ENCODE measurements at places on chromosomes 13 and 19. TPM values are rescaled to one million over a fixed set of nuclear protein-coding genes. Genes with fewer than 3 reads are reported as not detected.
A peak's percentile ranks its signal among the peaks of the same experiment; 100 is the strongest.

The GGN gene
- total RNA-seq, result 1.0 TPM

The TNNT1 gene
- 121 TPM for total RNA-seq

The GNA15 gene
- total RNA-seq, result not detected

The CCDC70 gene
- not detected for total RNA-seq

The CYP4F8 gene
- total RNA-seq, result not detected

DNA sequence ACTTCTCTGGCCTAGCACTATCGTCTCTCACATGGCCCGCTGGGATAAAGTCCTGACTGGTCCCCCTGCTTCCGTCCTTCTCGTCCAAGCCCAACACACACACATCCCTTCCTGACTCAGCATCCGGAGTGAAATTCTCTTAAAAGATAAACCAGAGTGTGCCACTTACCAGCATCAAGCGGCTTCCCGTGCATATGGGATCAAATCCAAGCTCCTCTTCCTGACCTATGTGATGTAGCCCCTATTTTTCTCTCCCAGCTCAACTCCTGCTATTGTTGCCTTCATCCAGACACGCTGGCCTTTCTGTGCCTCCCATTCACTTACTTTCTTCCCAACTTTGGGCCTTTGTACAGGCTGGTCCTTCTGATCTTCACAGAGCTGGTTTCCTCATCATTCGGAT is 530.4 kb downstream of the DIAPH3 start:
- H3K4me1 ChIP-seq, result peaks cover 47% of the 10 kb centered on the region
- no peak for DNase-seq
- H3K27me3 ChIP-seq, result no peaks in the 10 kb centered on the region

DNA sequence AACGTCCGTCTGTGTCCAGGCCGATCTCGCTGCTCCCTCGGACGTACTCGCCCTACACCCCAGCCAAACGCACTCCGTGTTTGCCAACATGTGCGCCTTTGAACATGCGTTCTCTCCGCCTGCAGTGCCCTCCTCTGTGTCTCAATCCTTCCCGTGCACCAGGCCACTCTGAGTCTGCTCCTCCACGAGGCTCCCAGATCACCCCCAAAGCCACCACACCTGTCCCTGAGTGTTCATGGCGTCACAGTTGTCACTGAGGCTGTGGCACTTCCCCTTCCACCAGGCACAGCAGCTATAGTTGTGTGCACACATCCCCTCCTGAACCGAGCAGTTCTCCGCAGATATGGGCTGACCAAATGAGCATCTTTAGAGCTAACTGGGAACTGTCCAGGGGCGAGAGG is 35.6 kb downstream of the RASA3 start:
- no peaks in the 10 kb centered on the region for H3K36me3 ChIP-seq
- H3K4me3 ChIP-seq, result no peak overlapping the region
- H3K27me3 ChIP-seq, result no peaks in the 10 kb centered on the region
- no peak overlapping the region for H3K27ac ChIP-seq
- peaks cover 8% of the 10 kb centered on the region for H3K4me1 ChIP-seq

DNA sequence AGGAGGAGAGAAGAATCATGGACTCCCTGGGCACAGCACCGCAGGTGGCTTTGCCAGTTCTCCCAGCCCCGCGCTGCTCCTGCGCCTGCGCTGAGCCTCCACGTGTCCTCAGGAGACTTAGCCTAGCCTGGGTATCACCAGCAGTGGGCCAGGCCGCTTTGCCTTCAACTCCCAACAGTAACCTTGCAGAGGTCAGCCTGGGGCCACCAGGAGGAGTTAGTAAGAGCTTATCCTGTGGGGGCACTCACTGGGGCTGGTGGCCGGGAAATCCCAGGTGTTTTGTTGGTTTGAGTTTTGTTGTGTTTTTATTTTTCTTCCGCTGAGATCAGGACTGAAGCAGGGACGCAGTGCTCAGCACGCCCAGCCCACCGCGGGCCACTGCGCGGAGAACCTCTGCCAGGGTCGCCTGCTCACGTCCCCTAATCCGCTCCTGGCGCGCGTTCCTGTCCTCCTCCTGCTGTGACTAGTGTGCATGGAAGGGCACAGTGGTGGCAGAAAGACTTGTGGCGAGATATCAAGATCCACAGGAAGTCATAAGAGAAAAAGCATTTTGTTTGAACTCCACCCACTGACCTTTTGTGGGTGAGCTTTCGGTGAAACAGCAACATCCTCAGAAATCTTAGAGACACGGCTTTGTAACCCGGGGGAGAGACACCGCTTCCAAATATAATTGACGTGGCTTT is 207.4 kb upstream of the RFC3 start:
- peaks cover 54% of the 10 kb centered on the region for H3K4me1 ChIP-seq
- no peaks in the 10 kb centered on the region for H3K36me3 ChIP-seq
- DNase-seq, result peak; percentile 58
- no peaks in the 10 kb centered on the region for H3K27me3 ChIP-seq
- H3K4me3 ChIP-seq, result peak overlapping the region; percentile 0

DNA sequence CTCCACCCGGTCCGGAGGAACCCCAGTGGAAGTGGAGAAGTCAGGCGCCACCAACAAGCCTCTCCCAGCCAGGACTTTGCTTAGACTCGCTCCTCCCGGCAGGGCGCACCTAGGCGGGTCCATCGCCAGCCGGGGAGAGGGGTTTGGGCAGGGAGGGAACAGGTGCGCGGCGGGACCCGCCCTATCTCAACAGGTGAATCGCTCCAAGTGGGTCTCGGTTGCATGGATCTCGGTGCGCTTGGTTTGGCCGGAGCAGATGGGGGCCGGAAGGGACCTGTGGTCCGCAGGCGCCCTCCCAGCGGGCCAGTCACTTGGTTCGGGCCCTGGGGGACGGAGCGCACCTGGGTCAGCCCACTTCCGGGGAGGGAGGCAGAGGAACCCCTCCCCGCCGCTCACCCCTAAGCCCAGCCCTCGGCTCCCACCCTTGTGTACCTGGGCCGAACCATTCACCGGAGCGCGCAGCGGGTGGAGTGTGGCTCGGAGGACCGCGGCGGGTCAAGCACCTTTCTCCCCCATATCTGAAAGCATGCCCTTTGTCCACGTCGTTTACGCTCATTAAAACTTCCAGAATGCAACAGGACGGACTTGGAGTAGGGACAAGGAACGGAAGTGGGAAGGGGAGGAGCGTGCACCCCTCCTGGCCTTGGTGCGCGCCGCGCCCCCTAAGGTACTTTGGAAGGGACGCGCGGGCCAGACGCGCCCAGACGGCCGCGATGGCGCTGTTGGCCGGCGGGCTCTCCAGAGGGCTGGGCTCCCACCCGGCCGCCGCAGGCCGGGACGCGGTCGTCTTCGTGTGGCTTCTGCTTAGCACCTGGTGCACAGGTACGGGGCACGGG is at the start of gene LSR:
Gene LSR (plus strand): TSS at position 693 of the 836 bp plus-strand sequence. CDS start 21 bp downstream, at position 714.
- H3K4me3 ChIP-seq, result peak within 1 kb of the TSS; percentile 95
- DNase-seq, result peak; percentile 97
- H3K27me3 ChIP-seq, result no peaks in the 10 kb centered on the region
- no peaks in the 10 kb centered on the region for H3K36me3 ChIP-seq
- peaks cover 8% of the 10 kb centered on the region for H3K4me1 ChIP-seq
- H3K27ac ChIP-seq, result peak within 1 kb of the TSS; percentile 99

- H3K4me3 ChIP-seq, result no peak overlapping the region
- H3K27me3 ChIP-seq, result no peaks in the 10 kb centered on the region
- DNase-seq, result peak; percentile 45
- H3K36me3 ChIP-seq, result no peaks in the 10 kb centered on the region
- no peak overlapping the region for H3K27ac ChIP-seq
These were observed 103.5 kb downstream of the POU4F1 start for GRCh38 chr13:78499802-78500201.

DNA sequence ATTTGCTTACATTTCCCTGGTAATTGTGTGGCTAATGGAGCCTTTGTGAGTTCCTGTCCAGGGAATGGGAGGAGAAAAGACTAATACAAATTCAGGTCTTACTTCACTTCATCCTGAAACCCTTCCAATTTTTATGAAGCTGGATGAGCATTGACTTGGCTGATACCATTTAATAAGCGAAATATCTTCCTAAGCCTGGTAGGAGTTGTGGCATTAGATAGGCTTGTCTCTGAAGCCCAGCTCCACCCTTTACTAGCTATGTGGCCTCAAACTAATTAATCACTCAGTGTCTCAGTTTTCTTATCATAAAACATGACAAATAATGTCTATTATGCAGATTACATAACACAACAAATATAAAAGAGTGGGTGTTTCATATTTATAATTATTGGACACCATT is 106.3 kb downstream of the FGF9 start:
- DNase-seq, result no peak
- H3K4me3 ChIP-seq, result no peak overlapping the region
- H3K27me3 ChIP-seq, result no peaks in the 10 kb centered on the region
- H3K4me1 ChIP-seq, result no peaks in the 10 kb centered on the region
- H3K36me3 ChIP-seq, result no peaks in the 10 kb centered on the region

DNA sequence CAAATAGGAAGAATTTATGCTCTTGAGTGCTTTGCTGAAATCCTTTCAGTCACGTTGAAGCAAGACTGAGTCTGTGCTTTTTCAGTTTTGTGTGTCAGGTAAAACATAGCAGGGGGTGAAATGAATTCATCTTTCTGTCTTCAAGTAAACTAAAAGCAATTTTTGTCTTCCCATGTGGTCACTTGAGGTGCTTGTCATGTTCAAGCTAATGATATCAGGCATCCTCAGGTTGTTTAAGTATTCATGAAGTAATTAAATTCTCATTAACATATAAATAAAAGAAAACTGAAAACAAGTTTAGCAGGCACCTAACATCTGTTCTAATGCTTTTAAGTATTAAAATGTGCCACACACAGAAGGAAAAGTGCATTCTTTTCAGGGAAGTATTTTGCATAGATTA is 2701.3 kb downstream of the PCDH9 start:
- no peak for DNase-seq
- no peaks in the 10 kb centered on the region for H3K36me3 ChIP-seq
- no peak overlapping the region for H3K4me3 ChIP-seq

- H3K27ac ChIP-seq, result no peak overlapping the region
- no peaks in the 10 kb centered on the region for H3K27me3 ChIP-seq
- DNase-seq, result no peak
- H3K4me1 ChIP-seq, result no peaks in the 10 kb centered on the region
- H3K36me3 ChIP-seq, result no peaks in the 10 kb centered on the region
These were observed 224.6 kb upstream of the GPC6 start for GRCh38 chr13:93001866-93002461.

- no peak overlapping the region for H3K27ac ChIP-seq
- no peaks in the 10 kb centered on the region for H3K36me3 ChIP-seq
- H3K4me1 ChIP-seq, result peaks cover 7% of the 10 kb centered on the region
- no peak for DNase-seq
These were observed 343.5 kb downstream of the GPC5 start for GRCh38 chr13:91741925-91742324.

GRCh38 chr19:14519860-14520407 is 1.7 kb upstream of the DNAJB1 start:
- H3K4me3 ChIP-seq, result no peak overlapping the region
- peaks cover 5% of the 10 kb centered on the region for H3K4me1 ChIP-seq
- H3K36me3 ChIP-seq, result no peaks in the 10 kb centered on the region
- DNase-seq, result no peak
- H3K27ac ChIP-seq, result no peak overlapping the region
- no peaks in the 10 kb centered on the region for H3K27me3 ChIP-seq

- no peaks in the 10 kb centered on the region for H3K27me3 ChIP-seq
- DNase-seq, result no peak
- H3K4me1 ChIP-seq, result peaks cover 4% of the 10 kb centered on the region
- no peak overlapping the region for H3K27ac ChIP-seq
- H3K4me3 ChIP-seq, result no peak overlapping the region
- no peaks in the 10 kb centered on the region for H3K36me3 ChIP-seq
These were observed 315.7 kb downstream of the KCTD12 start for GRCh38 chr13:76570510-76570971.

GRCh38 chr13:30466358-30466714 is 600 bp upstream of the HMGB1 start:
- no peaks in the 10 kb centered on the region for H3K27me3 ChIP-seq
- DNase-seq, result peak; percentile 55
- H3K4me3 ChIP-seq, result peak overlapping the region; percentile 98
- peaks cover 19% of the 10 kb centered on the region for H3K4me1 ChIP-seq
- peak overlapping the region; percentile 72 for H3K27ac ChIP-seq

DNA sequence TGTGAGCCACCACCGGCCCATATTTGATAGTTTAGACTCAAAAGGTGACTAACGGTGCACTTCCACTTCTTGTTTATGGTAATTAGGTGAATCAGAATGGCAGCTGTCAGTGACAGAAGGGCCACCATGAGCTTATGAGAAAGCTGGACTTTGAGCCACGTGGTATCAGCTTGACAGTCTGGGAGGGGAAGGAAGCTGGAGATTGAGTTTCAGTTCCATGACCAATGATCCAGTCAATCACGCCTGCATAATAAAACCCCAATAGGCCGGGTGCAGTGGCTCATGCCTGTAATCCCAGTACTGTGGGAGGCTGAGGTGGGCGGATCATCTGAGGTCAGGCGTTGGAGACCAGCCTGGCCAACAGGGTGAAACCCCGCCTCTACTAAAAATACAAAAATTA is 8.2 kb downstream of the EID2B start:
- no peak for DNase-seq
- H3K36me3 ChIP-seq, result no peaks in the 10 kb centered on the region
- H3K27me3 ChIP-seq, result no peaks in the 10 kb centered on the region
- H3K4me1 ChIP-seq, result no peaks in the 10 kb centered on the region

GRCh38 chr13:85287528-85287927 is 511.7 kb downstream of the SLITRK6 start:
- H3K36me3 ChIP-seq, result no peaks in the 10 kb centered on the region
- H3K27ac ChIP-seq, result no peak overlapping the region
- no peak overlapping the region for H3K4me3 ChIP-seq
- DNase-seq, result no peak

- DNase-seq, result no peak
- H3K27ac ChIP-seq, result no peak overlapping the region
- no peak overlapping the region for H3K4me3 ChIP-seq
- H3K4me1 ChIP-seq, result no peaks in the 10 kb centered on the region
- no peaks in the 10 kb centered on the region for H3K27me3 ChIP-seq
These were observed 20.3 kb downstream of the WDR88 start for GRCh38 chr19:33152176-33152575.

All from neural progenitor cell (in vitro differentiated cells).